G401 (cell line): ENCODE measurements at places on chromosomes 5 and 9. TPM values are rescaled to one million over a fixed set of nuclear protein-coding genes. Genes with fewer than 3 reads are reported as not detected.

GRCh38 chr9:136961279-136962065 is 9.4 kb downstream of the LCN12 start:
- DNase-seq: peak; percentile 90

DNA sequence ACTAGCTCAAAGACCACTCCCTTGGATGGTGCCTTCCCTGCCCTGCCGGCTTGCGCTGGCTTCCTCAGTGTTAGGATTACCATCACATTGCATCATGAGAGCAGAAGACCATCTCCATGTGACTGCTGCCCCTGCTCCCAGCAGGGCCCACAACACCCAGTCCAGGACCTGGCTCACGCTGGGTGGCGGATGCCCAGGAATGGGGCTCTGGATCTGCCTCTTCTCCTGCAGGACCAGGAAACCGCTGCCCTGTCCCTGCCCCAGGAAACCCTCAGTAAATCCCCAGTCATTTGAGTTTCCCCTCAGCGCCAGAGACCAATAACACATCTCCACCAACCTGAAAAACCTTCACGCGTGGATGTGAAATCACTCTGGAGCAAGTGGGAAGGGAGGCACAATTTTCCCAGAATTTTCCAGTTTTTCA is 3.3 kb upstream of the RNF44 start:
- no peak for DNase-seq

DNA sequence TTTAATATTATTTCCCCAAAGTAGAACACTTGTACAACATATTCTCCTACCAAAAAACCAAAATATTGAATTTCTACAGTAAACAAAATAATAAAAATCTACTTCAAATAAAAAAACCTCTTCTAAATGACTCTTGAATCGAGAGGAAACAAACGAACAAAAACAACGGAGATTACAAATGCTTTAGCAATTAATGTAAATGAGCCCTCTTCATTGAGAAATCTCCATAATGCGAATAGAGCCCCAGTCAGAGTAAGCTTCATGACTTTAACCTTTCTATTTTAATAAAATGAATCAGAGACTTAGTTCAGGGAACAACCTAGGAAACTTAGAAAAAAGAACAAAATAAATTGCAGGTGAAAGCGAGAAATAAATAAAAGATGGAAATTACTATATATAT is 129.3 kb upstream of the SEMA6A start:
- no peak for DNase-seq

The DIPK1B gene
- total RNA-seq: 65.0 and 69.9 TPM in 2 replicates

The FGF18 gene
- 1.5 and 2.4 TPM in 2 replicates for total RNA-seq

- DNase-seq: no peak
These were observed 20.7 kb downstream of the CDC37L1 start for GRCh38 chr9:4700091-4700490.

The ARL15 gene
- 0.64 and 2.1 TPM in 2 replicates for total RNA-seq

DNA sequence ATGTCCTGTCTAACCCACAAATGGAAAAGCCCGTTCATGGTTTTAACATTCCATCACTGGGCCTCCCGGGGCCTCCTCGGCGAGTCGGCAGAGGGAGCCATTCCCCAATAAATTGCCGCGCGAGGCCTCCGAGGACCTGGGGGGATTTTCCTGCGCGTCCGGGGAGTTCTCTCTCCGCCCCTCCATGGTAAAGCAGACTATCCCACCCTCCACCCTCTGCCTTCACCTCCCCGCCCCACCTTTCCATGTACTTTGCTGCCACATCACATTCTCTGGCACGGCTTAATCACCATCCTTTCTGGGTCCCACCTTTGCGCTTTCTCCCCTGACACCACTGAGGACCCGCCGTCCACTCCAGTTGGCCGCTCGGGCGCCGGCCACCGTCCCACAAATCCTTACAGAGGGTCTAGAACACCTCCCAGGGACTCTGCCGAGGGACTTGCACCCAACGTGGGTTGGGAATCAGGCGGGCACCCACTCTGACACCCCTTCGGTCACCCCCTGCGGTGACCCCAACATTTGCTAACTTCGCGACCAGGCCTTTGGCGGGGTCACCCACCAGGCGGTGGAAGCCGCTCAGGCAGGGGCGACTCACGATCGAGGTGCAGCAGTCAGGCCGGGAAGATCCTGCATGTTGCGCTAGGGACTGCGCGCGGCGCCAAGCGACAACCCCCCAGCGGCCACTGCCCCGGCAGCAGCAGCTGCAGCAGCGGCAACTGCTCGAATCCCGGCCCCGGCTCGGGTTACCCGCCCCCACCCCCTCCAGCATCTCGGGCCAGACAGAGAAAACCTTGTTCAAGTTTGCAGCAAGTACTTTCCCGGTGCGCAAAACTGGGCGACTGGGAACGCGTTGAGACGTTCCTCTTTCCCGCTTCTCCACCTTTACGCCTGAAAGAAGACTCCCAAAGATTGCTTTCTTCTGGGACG is at the start of gene MEGF10:
MEGF10 (plus strand) TSS at position 778 of the 927 bp plus-strand sequence. CDS start 40,513 bp downstream, outside the sequence.
- DNase-seq: no peak

GRCh38 chr5:74477761-74478160 is 162.8 kb downstream of the ENC1 start:
- no peak for DNase-seq

The GRM6 gene
- not detected in 2 replicates for total RNA-seq

The CAMK2A gene
- total RNA-seq: 0.06 and 0.31 TPM in 2 replicates

DNA sequence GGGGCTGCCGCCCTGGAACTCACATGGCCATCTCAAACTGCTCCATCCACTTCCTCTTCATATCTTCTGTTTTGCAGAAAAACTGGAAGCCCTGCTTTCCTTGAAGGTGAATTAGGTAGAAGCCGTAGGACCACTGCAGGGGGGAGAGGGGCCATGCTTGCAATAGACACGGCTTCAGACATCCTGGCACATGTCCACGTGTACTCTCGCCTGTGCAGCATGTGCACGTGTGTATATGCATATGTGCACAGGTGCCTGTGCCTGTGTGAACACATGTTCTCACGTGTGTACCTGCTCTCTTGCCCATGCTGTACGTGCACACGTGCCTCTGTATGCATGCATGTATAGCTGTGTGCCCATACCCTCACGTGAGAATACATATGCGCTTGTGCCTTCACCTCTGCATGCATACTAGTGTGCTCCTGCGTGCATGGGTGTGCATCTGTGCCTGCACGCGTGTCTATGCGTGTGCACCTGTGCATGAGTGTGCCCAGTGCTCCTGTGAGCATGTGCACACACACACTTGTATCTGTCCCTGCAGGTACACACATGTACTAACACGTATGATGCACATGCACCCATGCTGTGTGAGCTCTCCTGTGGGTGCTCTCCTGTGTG is 47.7 kb upstream of the SARDH start:
- DNase-seq: no peak

- DNase-seq: no peak
These were observed 29.7 kb upstream of the AUH start for GRCh38 chr9:91391412-91391811.

GRCh38 chr9:115088860-115089259 is 29.1 kb downstream of the TNC start:
- no peak for DNase-seq

DNA sequence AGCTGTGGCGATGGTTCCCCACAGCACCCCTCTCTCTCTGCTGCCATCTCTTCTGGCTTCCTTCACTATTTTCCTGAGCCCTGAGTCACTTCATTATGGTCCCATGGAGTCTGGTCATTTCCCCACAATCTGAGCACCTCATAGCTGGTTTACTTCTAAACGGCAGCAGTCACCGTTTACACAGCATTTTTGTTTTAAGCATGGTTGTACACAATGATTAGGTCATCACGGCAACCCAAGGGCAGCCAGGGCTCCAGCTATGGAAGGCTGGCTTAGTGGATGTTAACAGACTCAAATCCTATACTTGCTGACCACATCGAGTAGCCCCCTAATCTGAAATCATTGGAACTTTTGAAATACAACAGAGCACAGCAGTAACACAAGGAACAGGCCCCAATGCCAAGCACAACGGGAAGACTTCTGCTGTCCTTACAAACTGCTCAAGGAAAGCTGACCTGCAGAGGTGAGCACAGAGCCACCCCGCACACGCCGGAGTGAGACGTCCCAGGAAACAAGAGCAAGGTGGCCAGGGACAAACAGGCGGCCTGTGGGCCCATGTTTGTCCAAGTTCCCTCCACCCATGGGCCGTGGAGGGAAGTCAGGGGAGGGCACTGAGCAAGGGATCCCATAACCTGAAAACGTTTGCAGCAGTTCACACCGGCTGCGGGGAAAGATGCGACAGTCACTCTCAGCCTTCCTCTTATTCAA is 22.9 kb downstream of the CAMSAP1 start:
- peak; percentile 50 for DNase-seq

The CYLC2 gene
- total RNA-seq: not detected in 2 replicates

- DNase-seq: no peak
These were observed 662 bp downstream of the SUSD3 start for GRCh38 chr9:93059011-93059714.

The BTNL9 gene
- 0.98 and 5.3 TPM in 2 replicates for total RNA-seq

DNA sequence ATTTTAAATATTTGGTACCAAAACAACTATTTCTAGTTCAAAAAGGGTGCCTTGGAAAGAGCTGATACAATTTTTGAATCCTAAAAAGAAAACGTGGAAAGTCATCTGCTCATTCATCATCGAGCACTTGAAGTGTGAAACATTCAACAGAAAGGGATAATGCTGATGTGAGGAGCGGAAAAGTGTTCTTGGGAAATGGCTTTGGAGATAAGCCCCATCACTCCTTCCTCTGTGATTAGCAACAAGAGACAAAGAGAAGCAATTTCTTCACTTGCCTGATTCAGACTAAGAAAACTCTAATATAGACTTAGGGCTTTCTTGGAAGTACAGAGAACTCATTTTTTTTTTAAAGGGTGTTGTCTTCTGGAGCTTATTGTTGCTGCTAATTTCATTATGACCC is 74.9 kb downstream of the C9orf152 start:
- DNase-seq: no peak

DNA sequence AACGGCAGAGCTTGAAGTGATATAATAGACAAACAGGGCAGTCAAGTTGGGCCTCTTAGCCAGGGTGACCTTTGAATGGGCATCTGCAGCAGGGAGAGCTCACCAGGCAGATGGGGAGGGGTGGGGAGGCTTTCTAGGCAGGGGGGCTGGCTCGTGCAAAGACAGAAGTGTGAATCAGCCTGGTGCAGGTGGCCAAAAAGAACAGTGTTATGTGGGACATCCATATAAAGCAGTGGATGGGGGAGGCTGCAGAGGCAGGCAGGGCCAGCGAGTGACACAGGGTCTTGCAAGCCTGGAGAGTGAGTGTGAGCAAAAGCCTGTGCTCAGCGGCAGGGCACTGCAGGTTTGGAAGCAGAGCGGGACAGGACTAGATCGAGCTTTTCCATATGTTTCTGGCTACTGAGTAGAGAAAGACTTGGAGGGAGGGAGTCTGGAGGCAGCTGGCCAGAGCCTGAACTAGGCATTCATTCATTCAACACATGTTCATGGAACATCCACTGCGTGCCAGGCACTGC is 14.2 kb upstream of the TTLL11 start:
- no peak for DNase-seq

The PCDHA3 gene
- not detected in 2 replicates for total RNA-seq

DNA sequence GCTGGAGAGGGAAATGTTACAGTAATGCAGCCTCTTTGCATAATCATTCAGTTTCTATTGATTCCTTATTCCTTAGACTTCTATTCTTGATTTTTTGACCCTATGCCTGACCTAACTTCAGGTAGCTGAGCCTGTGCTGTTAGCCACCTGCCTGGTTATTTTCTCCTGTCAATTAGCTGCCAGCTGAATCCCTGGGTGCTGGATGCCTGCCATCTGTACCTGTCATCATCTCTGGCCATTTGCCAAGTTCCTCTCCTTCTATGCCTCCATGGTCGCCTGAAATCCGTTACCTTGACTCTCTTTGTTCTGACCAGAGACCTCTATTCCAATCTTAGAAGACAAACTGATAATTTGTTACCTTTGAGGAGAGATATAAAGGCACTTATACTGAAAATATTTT is 178.3 kb downstream of the CAVIN4 start:
- peak; percentile 8 for DNase-seq

DNA sequence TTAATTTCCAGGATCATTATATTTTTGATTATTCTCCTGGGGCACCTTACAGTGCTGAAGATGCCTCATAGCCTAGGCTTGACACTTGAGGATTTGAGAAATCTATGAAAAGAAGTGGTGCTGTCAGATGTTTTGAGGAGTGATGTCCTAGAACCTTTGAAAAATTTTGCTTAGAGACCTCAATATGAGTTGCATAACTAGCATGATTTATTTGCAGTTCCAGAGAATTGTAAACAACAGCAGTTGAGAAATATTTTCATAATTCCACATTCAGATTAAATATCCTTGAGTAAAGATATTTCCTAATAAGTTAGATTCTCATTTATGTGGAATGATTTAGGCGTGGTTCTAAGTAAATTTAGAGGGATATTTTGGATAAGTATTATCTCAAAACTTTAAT is 225.8 kb downstream of the ADAMTSL1 start:
- no peak for DNase-seq

GRCh38 chr5:138649775-138650174 is 74.6 kb upstream of the HSPA9 start:
- DNase-seq: no peak

- no peak for DNase-seq
These were observed 11.9 kb downstream of the GRIN1 start for GRCh38 chr9:137150617-137151457.
